Caki2 (cell line): ENCODE measurements at places on chromosomes 12 and 14.

DNA sequence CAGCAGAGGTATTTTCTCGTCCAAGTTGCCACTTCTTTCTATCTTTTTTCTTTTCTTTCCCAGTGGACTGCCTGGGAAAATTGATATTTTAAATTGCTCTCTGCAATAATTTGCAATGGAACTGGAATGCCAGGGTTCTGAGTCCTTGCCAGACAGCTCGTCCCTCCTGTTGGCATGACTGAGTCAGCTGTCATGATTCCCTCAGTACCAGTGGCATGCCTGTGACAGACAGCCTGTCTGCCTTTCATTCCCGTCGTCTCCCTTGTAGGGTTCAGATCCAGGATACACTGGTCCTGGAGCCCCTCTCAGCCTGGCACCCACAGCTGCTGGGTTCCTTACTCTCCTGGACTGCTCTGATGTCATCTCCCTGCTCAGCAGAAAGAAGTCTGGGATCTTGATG lies 84.8 kb downstream of the PTPN11 start:
- no peak for DNase-seq

GRCh38 chr14:58749066-58749669 lies 111.4 kb downstream of the DACT1 start:
- DNase-seq = peak; percentile 89

DNA sequence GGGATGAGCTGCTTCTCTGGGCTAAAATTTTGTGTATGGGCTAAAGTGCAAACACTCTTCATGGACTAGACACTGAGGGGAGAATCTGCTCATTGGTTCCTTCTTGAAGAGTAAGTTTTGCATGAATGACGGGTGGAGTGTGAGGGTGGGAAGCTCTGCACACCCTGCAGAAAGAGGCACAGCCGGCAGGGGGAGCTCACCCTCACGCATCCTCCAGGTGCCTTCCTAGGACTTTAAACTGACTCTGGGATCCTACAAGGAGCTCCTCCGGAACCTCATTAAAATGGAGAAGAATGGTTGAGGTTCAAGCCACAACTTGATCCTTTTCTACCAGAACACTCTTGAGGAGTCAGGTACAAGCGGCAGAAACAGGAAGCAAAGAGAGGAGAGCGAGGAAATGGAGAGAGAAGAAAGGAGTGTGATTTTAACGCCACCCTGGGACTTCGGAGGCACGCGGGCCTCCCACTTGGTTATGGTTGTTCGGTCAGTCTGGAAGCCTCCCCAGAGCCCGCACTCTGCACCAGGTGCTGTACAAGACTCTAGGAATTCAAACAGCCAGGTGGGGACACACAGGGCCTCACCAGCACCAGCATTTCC lies 87.5 kb downstream of the SETD3 start:
- no peak for DNase-seq

GRCh38 chr14:97414718-97415098 lies 617.5 kb downstream of the VRK1 start:
- DNase-seq = no peak

- peak; percentile 70 for DNase-seq
Observed at GRCh38 chr12:105418229-105418628, 87.7 kb downstream of the C12orf75 start.

DNA sequence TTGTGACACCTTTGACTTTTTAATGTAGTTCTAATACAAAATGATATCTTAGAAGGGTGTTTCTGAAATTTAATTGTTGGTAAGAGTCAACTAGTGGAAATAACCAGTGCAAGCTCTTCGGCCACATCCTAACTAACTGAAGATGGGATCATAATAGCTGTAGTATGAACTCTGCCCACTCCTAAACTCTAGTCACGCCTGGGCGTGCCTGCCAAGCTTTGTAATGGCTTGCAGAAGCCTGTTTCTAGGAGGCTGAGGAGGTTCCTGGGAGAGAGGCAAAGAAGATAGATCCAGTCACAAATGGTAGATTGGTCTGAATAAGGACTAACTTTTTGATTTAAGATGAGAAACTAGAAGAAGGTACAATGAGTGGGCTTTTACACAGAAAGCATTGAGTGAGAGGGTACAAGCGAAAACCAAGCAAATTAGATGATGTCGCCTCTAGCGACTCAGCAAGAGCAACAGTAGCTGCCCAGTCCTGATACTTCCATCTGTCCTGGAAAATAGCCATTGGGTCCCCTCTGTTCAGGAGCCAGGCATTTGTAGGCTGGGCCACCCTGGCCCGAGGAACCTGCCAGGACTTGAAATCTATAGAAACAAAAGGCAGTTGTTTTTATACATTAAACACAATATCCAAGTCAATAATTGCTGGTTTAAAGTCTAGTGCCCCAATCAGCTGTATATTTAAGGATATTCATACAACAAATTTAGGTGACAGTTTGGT lies 148.8 kb downstream of the SLC38A4 start:
- no peak for DNase-seq

DNA sequence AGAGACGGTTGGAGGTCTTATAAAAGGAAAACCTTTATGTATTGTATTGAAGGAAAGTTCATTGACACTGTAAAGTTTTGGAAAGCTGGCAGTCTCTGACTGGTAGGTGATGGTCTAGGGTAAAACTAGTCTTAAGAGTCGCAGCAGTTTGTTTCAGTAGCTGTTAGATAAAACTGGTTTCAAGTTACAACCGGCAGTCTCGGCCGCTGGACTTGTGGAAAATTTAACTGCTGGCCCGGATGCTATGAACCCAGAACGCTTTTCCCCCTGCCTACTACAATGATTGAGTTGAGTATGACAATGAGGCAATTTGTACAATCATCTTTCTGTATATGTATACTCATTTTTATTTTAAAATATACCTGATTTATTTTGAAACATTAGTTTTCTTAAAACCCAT lies 1426.9 kb downstream of the AACS start:
- DNase-seq = no peak

- no peak for DNase-seq
Observed at GRCh38 chr14:99755068-99755405, 38.2 kb upstream of the EML1 start.

GRCh38 chr14:31320922-31321766 lies 99.2 kb downstream of the HEATR5A start:
- DNase-seq = no peak

GRCh38 chr14:92561906-92562479 lies 48.4 kb downstream of the RIN3 start:
- DNase-seq = no peak
